ENCODE measurements at places on chromosomes 6 and 20.

DNA sequence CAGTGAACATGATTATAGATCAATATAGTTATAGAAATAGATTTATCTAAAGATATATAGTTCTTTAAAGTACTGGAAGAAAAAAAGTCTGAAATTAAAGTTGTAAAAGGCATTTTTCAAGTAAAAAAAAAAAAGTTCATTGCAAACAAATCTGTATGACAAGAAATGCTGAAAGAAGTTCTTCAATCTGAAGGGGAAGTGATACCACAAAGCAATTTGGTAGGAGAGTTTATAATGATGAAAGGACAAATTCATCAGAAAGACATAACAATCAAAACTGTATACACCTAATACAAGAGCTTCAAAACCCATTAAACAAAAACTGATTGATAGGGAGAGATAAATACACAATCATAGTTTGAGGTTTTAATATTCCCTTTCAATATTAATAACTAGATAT, 14.1 kb downstream of the HUS1B start:
- no peak for DNase-seq

DNA sequence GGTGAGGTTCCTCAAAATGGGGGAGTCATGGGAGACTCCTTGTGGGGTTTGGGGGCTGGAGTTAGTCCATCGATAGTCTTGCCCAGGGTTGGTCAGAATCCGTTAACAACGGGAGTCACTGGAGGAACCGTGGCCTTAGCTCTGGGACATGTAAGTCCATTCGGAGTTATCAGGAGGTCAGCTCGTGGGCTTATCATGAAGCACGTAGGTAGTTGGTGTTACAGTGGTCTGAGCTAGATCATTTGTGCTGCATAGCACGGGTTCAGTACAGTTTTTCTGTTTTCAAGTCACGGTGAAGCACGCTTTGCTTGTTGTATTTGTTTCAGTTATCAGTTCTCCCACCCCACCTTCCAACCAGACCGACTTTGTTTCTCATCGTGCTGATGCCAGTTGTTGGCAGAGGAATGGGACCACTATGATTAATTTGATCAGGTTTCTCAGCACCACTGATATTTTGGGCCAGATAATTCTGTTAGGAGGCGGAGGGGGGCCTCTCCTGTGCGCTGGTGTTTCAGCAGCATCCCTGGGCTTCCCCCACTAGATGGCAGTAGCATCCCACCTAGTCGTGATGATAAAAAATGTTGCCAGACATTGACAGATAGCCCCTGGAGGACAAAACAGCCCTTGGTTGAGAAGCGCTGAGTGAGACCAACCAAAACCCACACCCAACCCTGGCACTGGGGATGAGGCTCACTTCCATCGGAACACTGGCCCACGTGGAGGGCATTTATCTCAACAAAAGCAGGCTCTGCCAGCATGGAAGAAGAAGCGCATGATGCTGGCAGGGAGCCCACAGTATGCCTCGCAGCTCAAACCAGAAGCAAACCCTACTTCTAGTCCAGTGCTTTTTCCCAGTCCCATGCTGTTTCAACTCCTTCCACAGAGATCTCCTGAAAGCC, 2.2 kb upstream of the APMAP start:
- no peak for DNase-seq

DNA sequence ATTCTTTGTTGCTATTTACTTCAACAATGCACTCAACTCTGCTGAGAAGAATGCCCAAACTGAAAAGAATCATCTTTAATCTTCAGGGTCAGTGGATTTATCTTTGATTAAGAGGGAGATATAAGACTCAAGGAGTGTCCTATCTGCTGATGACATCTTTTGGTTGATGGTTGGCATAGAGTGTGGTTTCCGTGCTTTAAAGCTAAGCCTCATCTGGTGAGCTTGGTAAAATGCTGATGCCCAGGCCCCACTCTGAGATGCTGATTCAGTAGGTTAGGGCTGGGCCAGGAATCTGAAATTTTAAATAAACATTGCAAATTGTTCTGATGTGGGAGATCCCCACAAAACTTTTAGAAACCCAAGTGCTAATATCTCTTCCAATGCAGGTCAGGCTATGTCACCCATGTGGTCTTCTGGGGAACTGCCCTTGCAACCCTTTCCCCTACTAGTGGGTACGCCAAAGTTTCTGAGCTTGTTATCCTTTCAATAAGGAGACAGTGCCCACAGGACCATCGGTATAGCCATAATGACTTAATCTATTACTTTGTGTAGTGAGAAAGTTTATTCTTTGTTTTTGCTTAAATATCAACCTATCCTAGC, 68.5 kb upstream of the ARMH2 start:
- DNase-seq = no peak

GRCh38 chr6:1124885-1125284, 187.0 kb upstream of the FOXQ1 start:
- DNase-seq = no peak

- DNase-seq = no peak
These were observed 72.9 kb upstream of the MYL9 start for GRCh38 chr20:36468149-36469000.

GRCh38 chr20:23492292-23492691, 1.4 kb downstream of the CST8 start:
- no peak for DNase-seq

DNA sequence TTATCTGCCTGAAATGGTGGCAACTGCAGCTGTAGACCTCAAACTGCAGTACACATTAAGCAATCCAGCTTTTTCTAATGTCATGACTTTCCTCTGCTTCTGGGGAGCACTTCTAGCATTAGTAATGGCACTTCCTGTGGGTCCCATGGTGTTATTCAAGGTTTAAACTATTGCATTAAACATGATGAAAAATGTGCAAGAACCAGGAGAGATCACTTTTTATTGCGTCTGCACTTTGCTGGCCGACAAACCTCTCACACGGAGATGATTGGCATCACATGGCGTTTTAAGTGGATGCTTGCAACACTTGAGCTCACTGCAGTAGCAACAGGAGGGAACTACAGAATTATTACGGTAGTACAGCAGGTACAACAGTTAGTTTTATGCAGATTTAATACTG, 148.4 kb downstream of the HIVEP2 start:
- no peak for DNase-seq

- DNase-seq = no peak
These were observed 13.4 kb upstream of the CTNNBL1 start for GRCh38 chr20:37680420-37680819.

- no peak for DNase-seq
These were observed 347.3 kb downstream of the THBS2 start for GRCh38 chr6:168906391-168906790.

DNA sequence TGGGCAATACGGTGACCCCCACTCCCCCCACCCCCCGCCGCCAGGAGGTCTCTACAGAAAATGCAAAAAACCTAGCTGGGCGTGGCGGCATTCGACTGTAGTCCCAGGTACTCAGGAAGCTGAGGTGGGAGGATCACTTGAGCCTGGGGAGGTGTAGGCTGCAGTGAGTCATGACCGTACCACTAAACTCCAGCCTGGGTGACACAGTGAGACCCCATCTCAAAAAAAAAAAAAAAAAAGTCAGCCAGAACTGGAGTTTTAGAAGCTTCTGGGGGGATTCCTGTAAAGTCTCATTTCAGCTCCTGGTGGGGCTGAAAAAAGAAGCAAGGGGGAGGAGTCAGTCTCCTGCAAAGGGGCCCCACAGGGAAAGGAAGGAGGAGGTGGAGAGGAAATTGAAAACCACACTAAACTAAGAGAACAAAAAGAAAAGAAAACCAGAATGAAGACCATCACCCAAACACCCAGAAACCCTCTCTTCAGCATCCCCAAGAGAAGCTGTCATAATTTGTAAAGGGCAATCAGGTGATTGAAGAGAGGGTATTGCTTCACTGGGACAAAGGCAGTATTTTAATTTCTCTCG, 50.4 kb downstream of the NOL4L start:
- DNase-seq = no peak

DNA sequence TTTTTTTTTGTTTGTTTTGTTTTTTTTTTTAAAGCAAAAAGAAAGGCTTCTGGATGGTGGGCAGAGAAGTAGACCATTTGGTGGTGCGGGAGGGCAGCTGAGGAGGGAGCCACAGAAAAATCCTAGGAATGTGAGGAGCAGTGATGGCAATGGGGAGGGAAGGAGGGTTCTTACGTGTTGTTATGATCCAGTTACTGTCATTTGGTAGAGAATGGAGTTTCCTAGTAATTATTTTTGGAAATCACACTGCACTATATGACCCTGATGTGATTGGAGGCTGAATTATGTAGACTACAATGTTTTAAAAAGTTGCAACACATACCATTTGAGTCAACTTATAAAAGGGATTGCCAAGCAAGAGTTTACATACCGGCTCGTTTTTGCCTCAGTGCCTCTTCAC, 22.1 kb downstream of the ADGRF5 start:
- DNase-seq = no peak

DNA sequence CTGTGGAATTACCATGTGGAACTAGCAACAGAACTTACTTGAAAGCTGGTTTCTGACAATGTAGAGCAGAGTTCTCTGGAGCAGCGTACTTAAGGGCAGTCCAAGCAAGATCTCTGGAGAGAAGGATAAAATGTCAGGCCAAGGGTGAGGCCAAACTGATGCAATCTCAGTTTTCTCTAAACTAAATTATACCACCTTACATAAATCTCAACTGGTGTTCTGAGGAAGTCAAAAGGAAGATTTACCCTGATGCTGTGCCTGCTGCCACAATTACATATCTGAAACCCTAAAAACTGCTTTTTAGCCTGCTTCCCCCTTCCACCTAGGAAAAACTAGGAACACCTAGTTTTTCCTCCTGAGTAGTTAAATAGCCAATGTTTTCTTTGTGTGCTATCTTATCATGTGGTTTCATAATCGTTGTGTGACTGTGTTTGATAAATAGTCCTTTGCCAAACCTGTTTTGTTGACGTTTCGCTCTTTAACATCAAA, 28.1 kb downstream of the NCOA7 start:
- DNase-seq = no peak

DNA sequence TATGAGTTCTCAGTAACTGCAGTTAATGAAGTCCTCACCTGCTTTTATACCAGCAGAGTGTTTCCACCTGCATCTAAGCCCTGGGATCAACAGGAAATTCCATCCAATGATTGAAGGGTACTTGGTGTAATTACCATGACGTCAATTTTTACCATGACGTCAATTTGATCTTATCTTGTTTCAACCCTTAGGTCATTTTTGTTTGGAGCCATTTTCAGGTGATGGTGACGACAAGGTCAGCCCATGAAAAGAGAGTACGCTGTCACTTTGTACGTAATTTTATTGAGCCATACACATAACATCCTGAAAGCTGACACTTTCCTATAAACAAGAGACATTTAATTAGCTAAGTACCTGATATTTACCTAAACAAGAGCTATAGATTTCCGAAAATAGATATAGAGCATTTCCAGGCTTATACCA, at the start of gene CGA:
Gene CGA, minus strand, starts transcription at position 20 of the 423 bp plus-strand sequence. CDS start 6,906 bp downstream, outside the sequence.
- DNase-seq = no peak
